ENCODE measurements at places on chromosomes 3 and 15.

- no peak for DNase-seq
Measured at GRCh38 chr3:47428662-47429061, 47.1 kb downstream of the SCAP start.

- no peak for DNase-seq
Measured at GRCh38 chr15:77506311-77507142, 85.8 kb downstream of the HMG20A start.

DNA sequence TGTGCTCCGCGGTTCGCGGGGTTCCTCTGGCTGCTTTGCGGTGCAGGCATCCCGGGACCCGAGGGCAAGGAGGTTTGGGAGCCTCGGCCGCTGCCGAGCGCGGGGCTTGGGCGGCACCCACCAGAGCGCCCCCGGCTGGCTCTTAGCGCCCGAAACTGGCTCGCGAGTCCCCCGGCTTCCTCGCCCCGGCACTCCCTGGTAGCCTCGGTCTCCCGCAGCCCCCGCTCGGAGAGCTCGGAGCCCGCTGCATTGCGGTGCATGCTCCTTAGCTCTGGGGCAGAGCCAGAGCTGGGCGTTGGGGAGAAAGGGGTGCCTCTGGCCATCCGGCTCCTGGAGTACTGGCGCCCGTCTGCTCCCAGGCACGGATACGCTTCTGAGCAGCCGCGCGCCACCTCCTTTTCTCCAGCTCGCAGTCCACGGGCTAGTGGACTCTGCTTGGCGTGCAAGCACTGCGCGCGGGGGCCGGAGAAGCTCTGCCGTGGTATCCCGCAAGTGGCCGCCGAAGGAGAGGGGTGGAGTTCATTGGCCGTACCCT lies 753 bp downstream of the EPHB1 start:
- no peak for DNase-seq

GRCh38 chr3:248864-249520 lies 52.4 kb downstream of the CHL1 start:
- no peak for DNase-seq

DNA sequence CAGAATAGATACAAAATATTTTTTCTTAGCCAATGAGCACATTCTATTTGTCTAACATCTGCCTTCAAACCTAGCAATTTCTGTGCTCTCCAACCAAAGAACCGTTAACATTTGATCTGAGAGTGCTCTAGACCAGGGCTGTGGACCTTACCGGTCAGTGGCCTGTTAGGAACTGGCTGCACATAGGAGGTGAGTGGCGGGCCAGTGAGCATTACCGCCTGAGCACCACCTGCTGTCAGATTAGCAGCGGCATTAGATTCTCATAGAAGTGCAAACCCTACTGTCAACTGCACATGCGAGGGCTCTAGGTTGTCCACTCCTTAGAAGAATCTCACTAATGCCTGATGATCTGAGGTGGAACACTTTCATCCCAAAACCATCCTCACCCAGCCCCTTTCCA lies 131.7 kb downstream of the CADM2 start:
- DNase-seq, result no peak

DNA sequence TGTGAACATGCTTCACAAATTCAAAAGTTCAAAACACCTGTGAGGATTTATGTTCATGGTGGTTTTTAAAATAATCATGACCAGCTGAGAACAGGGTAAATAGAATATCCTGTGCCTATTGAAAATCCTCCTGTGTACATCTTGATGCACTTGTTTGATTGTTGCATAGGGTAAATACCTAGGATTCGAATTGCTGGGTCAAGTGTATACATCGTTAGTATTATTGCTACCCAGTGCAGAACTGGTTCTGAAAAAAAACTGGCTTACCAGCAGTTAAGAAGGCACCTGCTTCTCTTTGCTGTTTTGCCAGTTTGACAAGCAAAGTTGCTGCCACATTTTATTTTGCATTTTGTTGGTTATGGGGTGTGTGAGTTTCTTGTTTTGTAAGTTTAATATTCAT lies 272.6 kb downstream of the CLSTN2 start:
- DNase-seq, result no peak

DNA sequence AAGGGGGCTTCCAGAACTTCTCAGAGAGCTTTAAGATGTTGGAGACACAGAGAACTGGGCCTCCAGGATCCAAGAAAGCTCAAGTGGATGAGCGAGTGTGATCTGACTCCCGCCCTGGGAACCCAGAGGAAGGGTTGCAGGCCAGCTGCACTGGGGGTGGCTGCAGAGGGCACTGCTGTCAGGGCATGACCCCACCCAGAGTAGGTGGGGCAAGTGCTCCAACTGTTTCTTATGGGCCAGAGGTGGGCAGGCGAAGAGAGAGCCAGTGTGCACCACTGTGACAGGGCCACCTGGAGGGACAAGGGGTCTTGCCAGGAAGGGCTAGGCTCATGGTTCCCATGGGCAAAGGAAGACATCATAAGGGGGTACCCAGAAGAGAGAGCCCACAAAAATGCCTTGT lies 48.8 kb downstream of the EXOG start:
- no peak for DNase-seq

DNA sequence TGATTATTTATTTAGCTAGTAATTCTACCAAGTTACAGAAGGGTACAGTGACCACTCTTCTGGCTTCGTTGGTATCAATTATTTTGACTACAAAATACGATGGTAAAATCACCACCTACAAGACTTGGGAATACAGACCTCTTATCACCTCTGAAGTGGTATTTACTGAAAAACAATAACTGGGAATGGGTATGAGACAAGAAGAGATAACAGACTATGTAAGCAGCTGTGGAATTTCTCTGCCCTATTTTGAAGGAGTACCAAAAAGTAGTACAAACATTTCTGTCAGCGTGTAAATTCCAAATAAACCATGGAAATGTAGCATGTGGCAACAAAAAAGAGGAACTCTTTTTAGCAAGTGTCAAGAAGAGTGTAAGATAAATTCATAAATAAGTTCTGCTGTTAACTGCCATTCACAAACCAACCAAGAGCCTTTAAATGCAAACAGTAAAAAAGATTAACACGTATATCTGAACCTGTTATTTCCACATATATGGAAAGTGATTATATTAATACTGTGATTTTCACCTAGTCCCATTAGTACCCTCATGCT lies 77.0 kb upstream of the SLC12A8 start:
- no peak for DNase-seq

- DNase-seq, result no peak
Measured at GRCh38 chr15:60351066-60351465, 46.7 kb downstream of the ANXA2 start.

DNA sequence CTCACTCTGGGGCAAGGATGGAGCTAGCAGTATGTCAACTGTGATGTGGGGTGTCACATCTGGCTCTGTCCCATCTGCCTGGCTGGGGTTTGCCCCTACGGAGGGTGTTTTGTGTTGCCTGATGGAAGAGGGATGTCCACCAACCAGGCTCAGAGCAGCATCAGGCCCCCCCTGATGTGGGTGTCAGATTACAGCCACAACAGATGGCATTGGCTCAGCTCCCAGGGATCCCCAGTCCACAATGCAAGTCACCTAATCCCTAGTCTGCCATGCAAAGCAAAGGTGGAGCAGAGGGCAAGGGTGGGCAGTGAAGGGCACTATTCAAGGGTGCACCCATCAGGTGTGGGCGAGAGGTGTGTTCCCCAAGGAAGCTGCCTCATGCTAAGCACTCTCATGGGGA lies 48.9 kb upstream of the AMOTL2 start:
- no peak for DNase-seq

DNA sequence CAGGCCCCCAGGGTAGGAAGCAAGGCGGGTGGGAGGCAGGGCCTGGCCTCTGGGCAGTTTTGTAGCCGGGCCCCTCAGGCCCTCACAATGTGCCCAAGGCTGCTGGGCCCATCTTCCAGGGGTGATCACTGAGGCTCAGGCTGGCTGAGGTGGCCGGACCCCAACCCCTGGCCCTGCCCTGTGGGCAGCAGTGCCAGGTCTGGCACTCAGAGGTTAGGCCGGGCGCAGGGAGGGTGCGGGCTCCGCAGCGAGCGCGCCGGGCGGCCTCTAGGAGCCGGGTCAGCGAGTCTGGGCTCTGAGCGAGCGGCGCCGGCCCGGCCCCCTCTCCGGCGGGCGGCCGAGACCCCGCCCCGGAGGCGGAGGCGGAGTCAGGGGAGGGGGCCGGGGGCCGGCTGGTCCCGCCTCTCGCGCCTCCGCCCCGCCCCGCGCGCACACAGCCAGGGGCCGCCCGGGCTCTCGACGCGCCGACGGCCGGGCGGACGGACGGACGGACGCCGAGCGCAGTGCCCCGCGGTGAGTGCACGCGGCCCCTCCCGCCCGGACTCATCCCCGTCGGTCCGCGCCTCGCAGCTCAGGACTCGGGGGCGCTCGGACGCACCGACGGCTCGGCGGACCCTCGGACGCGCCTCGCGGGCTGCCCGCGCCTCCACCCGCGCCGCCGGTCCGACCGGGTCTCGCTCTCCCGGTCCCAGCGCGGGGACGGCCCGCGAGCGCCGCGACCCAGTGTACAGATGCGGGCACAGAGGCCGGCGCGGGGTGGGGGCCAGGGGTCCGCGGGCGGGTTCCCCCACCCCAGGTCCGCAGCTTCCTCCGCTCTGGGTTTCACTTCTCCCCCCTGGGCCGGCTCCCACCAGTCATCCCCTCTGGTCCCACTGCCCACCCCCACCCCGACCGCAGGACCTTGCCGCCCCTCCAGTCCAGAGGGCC lies at the start of gene FBLN2:
Gene FBLN2, plus strand, starts transcription at position 430 of the 927 bp plus-strand sequence. CDS start 21,231 bp downstream, outside the sequence.
- DNase-seq, result no peak

DNA sequence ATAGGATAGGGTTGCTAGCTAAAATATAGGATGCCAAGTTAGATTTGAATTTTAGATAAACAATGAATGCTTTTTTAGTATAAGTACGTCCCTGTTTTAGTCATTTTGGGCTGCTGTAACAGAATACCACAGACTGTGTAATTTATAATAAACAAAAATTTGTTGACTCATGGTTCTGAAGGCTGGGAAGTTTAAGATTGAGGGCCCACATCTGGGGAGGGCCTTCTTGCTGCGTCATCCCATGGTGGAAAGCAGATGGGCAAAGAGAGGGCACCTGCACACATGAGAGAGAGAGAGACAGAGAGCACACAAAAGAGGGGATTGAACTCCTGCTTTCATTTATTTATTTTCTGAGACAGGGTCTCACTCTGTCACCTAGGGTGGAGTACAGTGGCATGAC lies 246.5 kb downstream of the EPHB1 start:
- DNase-seq, result no peak

- DNase-seq, result no peak
Measured at GRCh38 chr3:4596612-4597011, 103.5 kb downstream of the ITPR1 start.

GRCh38 chr3:147956615-147957014 lies 547.5 kb downstream of the ZIC1 start:
- no peak for DNase-seq

- DNase-seq, result no peak
Measured at GRCh38 chr3:12751571-12751970, 7.5 kb downstream of the TMEM40 start.

DNA sequence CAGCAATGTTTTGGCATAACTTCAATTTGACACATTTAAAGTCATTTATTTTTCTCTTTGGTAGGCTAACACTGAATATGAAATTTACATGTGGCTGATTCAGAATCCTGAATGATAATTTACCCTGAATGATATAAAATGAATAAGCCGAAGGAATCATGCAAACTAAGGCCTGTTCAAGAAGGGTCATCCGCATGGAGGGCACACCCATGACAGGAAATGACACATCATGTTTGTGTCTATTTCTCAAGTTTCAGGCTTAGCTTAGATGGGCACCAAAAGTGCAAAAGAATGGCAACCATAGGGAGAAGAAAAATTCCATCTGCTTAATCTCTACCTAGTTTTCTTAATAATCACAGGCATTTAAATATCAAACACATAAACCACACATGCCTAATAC lies 141.5 kb downstream of the DUT start:
- DNase-seq, result no peak

GRCh38 chr3:171892457-171892856 lies 49.3 kb downstream of the TMEM212 start:
- DNase-seq, result no peak

DNA sequence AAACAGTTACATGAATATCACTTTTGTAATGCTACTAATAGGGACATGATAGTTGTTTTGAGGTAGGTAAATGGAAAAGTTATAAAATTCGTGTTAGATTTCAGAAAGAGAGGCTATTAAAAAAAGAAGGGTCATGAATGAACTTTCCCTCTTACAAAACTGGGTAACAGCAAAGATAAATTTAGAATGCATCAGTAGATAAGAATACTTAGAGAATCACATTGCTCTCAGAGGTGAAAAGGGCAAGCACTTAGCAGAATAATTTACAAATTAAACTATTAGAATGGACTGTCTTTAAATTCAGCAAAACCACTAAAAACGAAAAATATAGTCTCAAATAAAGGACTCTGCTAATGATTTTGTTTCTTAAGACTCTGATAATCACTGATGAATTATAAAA lies 167.2 kb downstream of the PLD1 start:
- DNase-seq, result no peak

- no peak for DNase-seq
Measured at GRCh38 chr3:109059264-109059663, 58.7 kb downstream of the MORC1 start.

- no peak for DNase-seq
Measured at GRCh38 chr3:25177041-25177440, 251.0 kb upstream of the RARB start.

Data from NCI-H526 treated with DMSO at 0.1 percent for 48 hours (cell line).